ENCODE measurements at places on chromosomes 5 and 9. TPM values are rescaled to one million over a fixed set of nuclear protein-coding genes. Genes with fewer than 3 reads are reported as not detected.

DNA sequence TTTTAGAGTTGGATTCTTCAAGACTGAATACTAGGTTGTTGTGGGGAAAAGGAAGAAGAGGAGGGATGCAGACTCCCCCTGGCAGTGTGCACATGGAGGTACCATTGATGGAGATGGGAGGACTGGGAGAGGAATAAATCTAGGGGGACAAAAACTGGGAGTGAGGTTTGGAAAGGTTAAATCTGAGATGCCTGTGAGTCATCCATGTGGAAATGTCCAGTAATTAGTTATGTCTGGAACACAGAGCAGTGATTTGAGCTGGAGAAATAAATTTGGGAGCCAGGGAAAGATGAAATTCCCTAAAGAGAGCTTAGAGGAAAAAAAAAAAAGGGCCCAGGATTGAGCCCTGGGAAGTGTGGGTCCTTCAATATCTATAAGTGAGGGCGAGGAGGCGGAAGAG is 8.0 kb upstream of the CCIN start:
- no peak for DNase-seq

DNA sequence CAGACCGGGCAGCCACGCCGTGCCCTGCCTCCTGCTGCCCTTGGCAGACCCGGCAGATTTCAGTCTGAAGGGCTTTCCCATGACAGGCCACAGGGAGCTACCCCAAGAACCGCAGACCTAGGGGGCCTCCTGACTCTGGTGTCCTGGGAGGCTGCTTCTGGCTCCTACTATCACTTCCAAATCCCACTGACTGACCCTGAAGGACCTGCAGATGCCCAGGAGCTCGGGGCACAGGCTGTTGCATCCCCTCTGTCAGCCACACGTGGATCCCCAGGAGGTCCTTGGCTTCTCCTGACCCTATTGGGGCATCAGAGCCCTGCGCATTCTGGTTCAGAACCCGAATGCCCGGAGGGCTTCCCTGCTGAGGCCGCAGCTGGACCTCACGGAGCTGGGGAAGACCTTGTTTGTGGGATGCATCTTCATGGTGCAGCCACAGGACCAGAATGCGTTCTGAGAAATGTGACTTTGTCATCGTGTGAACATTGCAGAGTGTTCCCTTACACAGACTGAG is 81.3 kb upstream of the IRX4 start:
- DNase-seq, result no peak

- DNase-seq, result no peak
Measured at GRCh38 chr5:93342563-93343061, 238.4 kb downstream of the NR2F1-AS1 start.

DNA sequence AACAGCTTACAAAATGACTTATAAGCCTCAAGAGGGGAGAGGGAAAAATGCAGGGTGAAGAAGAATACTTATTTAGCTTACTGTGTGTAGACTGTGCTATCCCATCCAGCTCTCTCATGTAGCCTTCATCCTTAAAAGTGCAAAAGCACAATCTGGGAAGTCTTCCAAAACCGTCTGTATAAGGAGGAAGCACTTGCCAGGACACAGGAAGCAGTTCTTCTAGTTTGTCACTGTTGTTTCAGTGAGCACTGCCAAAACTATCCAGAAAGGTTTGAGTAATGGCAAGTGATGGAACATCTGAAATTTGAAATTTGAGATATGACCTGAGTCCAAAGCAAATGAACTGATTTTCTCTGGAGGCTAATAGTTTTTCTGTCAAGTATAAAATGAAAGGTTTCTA is 140.8 kb upstream of the ISL1 start:
- DNase-seq, result no peak

- no peak for DNase-seq
Measured at GRCh38 chr5:149195962-149196361, 54.7 kb downstream of the ABLIM3 start.

DNA sequence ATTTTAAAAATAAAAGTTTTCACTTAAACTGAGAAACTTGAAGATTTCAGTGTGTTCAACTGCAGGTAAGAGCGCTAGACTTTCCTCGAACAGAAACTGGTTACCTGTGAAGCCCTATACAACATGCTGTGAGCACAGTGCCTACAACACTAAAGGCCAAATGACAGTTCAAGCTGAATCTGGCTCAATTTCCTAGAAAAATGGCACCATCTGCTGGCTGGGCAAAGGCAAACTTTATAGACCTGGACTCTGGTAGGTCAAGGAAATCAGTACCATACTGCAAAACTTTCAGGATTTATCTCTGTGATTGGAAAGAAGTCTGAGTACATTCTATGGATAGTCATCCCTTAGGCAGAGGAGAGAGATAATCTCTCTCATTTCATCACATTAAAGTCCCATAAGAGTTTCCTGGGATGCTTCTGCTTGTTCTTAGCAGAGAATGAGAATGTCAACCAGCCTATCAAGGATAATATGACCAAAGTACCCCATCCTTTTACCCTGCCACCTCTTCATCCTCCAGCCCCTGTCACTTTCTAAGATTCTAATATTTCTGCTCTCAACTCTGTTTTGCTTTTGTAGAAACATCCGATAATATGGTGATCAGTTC is 31.8 kb upstream of the FOXB2 start:
- DNase-seq, result no peak

DNA sequence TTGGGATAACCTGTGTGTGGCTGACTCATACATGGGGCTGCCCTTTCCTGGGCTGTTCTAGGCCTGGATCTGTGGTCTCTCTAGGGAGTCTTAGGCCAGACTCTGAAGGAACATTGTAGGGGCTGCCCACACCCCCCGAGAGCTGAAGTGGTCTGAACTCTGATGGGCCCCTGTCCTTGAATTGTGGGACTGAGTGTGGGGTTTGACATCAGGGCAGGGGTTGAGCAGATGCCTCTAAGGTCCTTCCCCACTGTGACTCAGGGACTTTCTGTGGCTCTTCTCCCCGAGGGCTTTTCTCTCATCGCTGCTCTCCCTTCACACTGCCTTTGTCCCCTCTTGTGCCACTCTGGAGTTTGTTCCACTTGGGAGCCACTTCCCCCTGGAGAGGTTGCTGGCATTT is 215.0 kb downstream of the MELK start:
- no peak for DNase-seq

DNA sequence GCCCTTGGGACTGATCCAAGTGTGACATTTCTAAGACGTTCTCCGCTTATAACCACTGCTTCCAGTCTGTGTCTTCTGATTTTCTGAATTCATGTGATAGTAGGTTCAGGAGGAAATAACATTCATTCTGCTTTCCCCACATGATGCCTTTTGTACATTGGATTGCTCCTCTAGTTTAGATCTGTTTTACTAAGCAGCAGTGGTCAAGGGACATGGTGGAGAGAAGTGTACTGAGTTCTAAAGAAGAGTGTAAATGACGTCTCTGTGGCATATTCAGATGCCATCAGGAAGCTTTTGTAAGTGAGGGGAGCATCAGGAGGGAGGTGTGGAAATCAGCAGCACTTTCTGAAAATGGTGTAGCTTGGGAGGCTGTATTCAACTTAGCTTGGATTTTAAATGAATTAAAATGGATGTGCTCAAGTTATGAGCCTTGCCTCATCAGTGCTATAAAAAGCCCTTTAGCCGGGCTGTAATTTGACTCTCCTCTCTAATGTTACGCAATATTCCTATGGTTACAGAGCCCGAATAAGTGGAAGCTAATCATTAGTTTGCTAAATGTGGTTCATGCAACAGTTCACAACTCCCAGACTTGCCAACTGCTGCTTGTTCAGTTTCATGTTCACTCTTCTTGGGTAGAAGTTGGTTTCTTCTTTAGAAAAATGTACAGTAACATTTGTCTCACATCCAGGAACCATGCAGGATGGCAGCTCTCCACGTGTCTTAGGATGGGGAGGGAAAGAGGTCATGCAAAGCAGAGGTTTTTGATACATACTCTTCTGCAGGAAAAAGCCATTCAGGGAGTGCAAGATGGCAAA is 281.3 kb downstream of the ARHGAP26 start:
- no peak for DNase-seq

DNA sequence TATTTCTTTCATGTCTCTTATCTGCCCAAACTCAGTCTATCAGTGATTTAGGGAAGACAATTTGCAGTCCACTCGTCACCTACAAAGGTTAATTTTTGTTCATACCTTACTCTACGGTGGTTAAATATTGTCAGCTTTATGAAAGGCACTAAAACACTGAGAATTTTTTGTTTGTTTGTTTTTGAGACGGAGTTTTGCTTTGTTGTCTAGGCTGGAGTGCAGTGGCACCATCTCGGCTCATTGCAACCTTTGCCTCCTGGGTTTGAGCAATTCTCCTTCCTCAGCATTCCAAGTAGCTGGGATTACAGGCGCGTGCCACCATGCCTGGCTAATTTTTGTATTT is 26.4 kb upstream of the TXN start:
- DNase-seq, result no peak

DNA sequence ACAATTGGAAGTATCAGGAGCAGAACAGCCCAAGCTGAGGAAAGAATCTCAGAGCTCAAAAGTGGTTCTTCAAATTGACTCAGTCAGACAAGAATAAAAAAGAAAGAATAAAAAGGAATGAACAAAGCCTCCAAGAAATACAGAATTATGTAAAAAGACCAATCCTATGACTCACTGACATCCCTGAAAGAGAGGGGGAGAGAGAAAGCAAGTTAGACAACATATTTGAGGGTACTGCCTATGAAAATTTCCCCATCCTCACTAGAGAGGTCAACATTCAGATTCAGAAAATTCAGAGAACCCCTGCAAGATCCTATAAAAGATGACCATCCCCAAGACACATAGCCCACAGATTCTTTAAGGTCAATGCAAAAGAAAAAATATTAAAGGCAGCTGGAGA is 173.2 kb downstream of the ALDH1A1 start:
- DNase-seq, result no peak

- no peak for DNase-seq
Measured at GRCh38 chr5:160181965-160182622, 47.2 kb upstream of the FABP6 start.

The SIT1 gene
- 0.43 TPM for polyA plus RNA-seq

The IL7R gene
- polyA plus RNA-seq, result 0.69 TPM

The FBXL7 gene
- polyA plus RNA-seq, result 30.1 TPM

The ZNF883 gene
- 13.0 TPM for polyA plus RNA-seq

The HAVCR2 gene
- 11.6 TPM for polyA plus RNA-seq

The EIF4E1B gene
- polyA plus RNA-seq, result not detected

The LARP1 gene
- polyA plus RNA-seq, result 135 TPM

The SH3GL2 gene
- polyA plus RNA-seq, result 6.1 TPM

The NELFB gene
- polyA plus RNA-seq, result 46.6 TPM
